ENCODE measurements at places on chromosomes 11 and 22.

- no peak for DNase-seq
Measured at GRCh38 chr11:65810046-65810868, 23.4 kb downstream of the OVOL1 start.

DNA sequence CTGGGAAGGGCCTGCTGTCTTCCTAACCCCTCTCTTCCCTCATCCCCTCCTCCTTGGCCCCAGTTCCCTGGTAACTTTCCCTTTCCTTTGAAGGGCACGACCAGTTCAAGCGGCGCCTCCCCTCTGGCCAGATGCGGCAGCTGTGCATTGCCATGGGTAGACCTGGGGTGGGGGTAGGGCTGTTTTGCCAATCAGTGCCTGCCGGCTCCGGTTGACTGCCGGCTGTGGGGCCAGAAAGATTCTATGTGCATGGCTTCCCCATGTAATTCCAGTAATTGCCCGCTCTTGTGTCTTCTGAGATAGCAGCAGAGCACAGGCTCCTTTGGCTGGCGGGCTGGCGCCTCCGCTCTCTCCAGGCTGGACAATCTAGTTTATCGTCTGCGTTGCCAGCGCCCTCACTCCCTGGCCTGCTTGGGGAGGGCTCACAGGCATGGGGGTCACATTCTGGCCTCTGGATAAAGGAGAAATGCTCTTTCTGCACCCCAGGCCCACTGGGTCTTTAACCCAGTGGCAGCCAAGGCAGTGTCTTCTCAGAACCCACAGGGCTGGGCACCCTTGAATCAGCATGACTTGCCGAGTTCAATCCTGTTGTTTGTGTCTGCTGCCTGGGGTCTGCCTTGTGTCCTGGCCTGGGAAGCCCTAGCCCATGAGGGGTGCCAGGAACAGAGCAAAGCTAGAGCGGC lies 9.4 kb downstream of the SIDT2 start:
- DNase-seq, result no peak

DNA sequence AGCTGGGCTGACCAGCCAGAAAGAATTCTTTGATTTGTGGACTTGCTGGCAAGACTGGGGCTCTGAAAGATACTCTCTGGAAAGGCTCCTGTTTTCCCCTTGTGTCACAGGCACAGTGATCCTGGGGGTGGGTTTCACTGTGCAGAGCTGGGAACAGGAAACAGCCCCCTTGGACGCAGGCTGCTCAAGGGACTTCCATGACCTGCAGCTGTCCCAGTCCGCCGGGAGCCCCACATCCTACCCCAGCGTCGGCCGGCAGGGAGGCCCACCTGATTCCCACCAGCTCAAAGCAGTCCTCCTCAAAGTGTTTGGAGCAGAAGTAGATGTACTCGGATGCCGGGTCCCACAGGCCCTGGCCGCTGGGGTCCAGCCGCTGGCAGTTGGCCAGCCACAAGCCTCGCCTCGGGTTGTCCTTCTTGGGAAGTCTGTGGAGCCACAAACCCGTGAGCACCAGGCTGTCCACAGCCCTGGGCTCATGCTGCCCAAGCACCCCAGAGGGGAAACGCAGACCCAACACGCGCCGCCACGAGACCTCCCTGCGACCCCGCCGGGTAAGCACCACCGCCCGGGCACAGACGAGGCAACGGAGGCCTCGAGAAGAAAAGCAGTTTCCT lies 824 bp downstream of the THAP7 start:
- DNase-seq, result no peak

GRCh38 chr11:101862391-101863233 lies 52.2 kb upstream of the CEP126 start:
- peak; percentile 32 for DNase-seq

GRCh38 chr11:104000798-104001197 lies 35.6 kb upstream of the DDI1 start:
- DNase-seq, result no peak

GRCh38 chr11:124643042-124643604 lies 20.5 kb downstream of the TBRG1 start:
- no peak for DNase-seq

DNA sequence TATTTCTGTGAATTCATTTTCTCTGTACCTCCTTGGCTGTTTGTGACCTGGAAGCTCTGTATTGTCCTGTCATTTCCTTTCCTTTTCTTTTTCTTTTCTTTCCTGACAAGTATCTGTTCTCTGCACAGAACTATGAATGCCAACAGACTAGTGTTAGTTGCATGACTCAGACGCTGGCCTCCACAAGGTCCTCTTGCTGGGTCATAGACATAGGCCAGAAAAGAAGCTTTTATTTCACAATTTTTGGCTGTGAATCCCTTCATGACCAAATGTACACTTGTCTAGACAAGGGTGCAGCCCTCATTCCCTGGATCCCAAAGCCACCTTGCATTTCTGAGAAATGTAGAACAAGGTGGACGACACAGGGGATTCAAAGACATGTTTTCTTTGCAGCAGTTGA lies 104.1 kb upstream of the MTNR1B start:
- no peak for DNase-seq

DNA sequence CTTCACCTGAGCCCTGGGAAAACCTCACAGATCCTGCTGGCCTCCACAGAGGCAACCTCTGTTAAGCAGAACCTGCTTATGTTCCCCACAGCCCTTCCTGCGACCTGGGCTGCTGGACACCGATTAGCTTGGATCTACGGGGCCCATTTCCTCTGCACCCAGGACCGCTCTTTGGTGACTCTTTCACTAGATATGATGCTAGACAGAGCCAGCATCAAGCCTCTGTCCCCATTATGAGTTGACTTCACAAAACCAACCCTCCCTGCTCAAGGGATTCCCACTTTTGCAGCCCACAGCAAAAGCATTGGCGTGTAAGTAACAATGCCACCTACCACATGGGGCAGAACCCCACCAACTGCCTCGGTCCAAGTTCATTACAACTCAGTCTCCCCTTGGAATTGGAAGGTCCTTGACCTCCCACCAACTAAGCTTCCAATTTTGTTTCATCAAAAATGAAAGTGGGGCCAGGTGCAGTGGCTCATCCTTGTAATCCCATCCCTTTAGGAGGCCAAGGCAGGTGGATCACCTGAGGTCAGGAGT lies 15.2 kb upstream of the TMPRSS4 start:
- no peak for DNase-seq

DNA sequence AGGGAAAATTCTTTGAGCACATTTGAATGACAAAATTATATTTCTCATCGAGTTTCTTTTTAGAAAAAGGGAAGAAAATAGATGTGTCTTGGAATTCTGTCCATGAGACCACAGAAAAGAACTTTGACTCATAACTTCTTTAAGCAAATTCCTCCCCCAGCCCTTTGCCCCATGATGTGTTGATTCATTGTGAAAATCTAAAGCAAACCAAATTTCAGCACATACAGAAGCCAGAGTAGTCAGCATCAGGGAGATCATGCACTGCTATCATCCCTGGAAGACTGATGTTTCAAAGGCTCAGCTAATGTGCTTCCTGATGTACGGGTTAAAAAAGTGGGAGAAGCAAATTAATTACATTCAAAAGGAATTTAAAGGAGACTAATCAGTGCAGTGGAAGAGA lies 159.7 kb downstream of the FAT3 start:
- DNase-seq, result no peak

DNA sequence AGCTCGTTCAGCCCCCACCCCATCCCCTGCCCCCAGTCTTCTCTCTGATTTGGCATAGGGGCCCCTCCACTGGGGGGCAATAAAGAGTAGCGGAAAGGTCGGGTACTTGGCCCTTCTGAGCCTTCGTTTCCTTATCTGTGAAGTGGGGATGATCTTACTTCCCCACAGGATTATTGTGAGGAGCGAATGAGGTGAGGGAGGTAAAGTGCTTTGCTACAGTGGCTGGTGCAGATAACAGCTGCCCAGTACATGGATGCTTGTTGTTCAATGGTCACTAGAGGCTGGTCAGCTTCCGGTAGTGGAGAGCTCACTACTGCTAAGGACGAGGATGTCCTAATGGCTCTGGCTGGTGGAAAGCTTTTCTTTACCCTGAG lies 101.2 kb downstream of the CEP164 start:
- no peak for DNase-seq

DNA sequence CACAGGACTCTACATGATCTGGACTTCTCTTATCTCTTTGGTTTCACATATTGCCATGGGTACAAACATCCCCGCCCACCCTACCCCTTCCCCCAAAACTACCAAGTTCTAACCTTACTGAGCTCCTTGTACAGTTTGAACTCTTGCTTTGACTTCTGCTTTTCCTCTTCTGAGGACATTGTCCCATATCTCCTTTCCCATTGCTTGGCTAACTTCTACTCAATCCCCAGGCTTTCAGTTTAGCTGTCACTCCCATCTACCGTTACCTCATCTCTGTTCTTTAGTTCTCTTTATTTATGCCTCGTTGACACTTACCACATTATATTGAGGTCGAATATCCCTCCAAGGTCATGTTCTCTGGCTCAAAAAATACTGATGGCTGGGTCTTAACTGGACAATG lies 393.5 kb upstream of the CADM1 start:
- DNase-seq, result no peak

DNA sequence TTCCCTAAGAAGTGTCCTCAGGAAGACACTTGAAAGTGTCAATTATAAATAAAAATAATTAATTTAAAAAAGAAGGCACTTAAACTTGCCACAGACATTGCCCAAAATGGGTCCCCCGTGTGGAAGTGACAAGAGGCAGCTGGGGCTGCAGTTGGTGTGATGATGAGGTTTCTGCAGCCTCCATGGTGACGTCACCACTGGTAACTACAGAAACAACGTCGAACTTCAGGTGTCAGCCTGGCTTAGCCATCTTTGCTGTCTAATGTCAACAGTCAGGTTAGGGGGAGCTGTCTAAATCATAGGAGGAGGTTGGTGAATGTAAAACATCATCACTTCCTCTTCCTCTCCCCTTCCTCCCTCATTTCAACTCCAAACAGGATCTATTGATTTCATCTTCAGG lies 328.6 kb downstream of the MN1 start:
- DNase-seq, result no peak

- no peak for DNase-seq
Measured at GRCh38 chr11:70423523-70424505, 25.5 kb downstream of the CTTN start.

GRCh38 chr11:93370260-93370659 lies 39.7 kb downstream of the DEUP1 start:
- DNase-seq, result no peak

- DNase-seq, result no peak
Measured at GRCh38 chr11:2072551-2073261, 66.5 kb downstream of the IGF2 start.

DNA sequence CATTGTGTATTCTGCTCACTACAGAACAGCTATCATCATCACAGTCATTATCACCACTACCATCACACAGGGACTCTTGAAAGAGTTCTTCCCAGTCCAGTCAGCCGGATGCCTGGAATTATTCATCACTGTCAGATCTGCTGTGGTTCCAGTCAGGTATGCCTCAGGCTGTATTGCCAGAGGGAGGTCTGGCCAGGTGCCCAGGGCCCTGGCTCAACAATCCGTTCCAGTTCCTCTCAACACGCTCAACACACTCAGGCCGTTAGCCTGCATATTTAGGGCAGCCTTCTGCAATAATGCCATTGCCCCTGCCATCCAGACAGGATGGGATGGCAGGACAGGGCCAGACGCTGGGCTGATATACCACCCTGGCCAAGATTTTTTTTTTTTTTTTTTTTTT lies 28.6 kb upstream of the RASL10A start:
- DNase-seq, result peak; percentile 56

DNA sequence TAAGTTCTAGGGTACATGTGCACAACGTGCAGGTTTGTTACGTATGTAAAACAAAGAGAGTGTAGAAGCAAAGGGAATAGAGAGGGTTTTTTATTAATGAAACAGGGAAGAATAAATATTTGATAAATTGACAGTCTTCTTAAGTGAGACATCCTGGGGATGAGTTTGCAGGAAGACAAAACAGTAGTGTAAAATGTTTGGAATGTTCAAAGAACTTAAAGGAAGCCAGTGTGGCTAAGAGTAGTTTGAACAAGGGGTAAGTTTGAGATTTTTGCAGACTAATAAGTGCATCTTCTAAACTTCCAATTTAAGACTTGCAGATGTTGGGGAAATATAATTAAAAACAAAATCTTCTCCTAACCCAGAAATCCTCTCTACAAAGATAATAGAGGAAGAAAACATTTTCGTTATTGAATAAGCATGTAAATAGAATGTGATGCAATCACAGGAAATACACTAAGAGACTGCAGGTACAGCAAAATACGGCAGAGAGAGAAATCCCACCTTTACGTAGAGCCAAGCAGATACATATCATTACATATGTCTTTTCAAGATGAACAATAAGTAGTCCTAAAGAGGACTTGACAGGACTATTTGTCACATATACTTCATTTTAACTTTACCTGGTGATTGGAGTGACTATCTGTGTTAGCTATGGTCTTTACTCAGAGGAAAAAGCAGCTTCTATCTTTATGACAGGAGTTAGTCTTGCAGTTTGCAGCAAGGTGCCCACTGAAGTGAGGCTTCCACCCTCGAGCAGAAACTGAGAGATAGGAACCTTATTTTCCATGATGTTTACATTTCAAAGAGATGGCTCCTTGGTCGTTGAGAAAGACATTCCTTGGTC lies 402.1 kb downstream of the CNTN5 start:
- no peak for DNase-seq

- no peak for DNase-seq
Measured at GRCh38 chr11:4580124-4580523, 1.4 kb upstream of the OR52I2 start.

DNA sequence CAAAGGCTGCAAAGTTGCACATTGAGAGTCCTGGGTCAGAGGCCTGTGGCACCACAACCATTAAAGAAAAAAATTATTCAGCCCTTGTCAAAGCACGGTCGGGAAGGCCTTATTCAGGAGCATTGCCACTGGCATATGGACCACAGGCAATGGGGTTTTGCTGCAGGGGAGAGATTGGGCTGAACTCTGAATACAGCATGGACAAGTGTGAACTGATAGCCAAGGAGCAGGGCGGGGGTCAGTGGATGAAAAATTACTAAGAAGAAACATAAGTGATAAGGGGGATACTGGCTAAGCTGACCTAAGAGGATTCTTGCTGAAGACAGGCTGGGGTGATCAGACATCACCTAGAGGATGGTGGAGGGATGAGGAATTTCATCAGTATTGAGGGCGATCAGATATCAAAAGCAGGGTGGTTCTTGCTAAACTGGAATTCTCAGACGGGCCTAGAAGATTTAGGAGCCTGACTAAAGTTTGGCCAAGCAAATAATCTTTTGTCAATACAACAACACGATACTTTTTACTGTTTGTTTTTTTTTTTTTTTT lies 3.3 kb upstream of the DGCR8 start:
- DNase-seq, result no peak

GRCh38 chr11:112127056-112127455 lies 36.8 kb downstream of the IL18 start:
- no peak for DNase-seq

GRCh38 chr22:29351042-29351441 lies 35.5 kb upstream of the RASL10A start:
- DNase-seq, result no peak
